ENCODE measurements at places on chromosomes 12 and 14.

- no peak for DNase-seq
These were observed 113.5 kb downstream of the SCARB1 start for GRCh38 chr12:124750149-124750656.

GRCh38 chr12:108340037-108340436 is 926 bp upstream of the CMKLR1 start:
- no peak for DNase-seq

DNA sequence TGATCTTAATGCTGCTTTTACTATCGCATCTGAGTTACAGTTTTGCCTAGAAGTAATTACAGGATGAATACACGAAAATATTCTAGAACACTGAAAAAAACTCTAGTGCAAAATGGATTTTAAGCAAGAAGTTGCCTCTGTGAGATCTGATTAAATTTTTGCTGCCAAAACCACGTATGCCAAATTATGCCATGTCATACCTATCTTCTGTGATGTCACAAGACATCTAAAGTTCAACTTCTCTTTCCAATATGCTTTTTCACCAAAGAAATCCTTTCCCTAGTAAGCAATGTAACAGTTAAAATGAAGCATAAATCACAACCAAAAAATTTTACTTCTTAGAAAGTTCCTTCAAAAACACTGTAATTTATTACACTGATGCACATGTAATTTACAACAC is 39.6 kb downstream of the HECTD4 start:
- DNase-seq: no peak

GRCh38 chr14:39393289-39393688 is 38.9 kb downstream of the FBXO33 start:
- no peak for DNase-seq

Measured in activated naive CD4-positive, alpha-beta T cell (primary cell).